ENCODE measurements at places on chromosomes 16 and 17. TPM values are rescaled to one million over a fixed set of nuclear protein-coding genes. Genes with fewer than 3 reads are reported as not detected.

Gene HS3ST6
- not detected for total RNA-seq

Gene SMPD3
- total RNA-seq = not detected

Gene SLC12A3
- not detected for total RNA-seq

Gene CHD9NB
- 0.97 TPM for total RNA-seq

Gene G6PC1
- total RNA-seq = not detected

Gene TBC1D3L
- 2.7 TPM for total RNA-seq

Gene MEOX1
- total RNA-seq = not detected

Gene FOXJ1
- not detected for total RNA-seq

Gene ZPBP2
- total RNA-seq = not detected

Gene ACBD4
- 2.6 TPM for total RNA-seq

Gene HOXB1
- total RNA-seq = not detected

Gene WDR45B
- 51.8 TPM for total RNA-seq

Gene TSR3
- total RNA-seq = 91.3 TPM

Gene MT4
- total RNA-seq = not detected

Gene TSNAXIP1
- total RNA-seq = 0.32 TPM

Gene PRR29
- total RNA-seq = 0.32 TPM

Gene TNFRSF17
- not detected for total RNA-seq

Gene AATK
- total RNA-seq = 5.2 TPM

Gene PTX4
- not detected for total RNA-seq

Gene KCNJ2
- 21.4 TPM for total RNA-seq

Gene CNGB1
- not detected for total RNA-seq

Gene KRT40
- not detected for total RNA-seq

Gene CES5A
- total RNA-seq = not detected

Gene GPATCH8
- total RNA-seq = 12.7 TPM

Gene MMP2
- 211 TPM for total RNA-seq

Gene RNU2-1
- not detected for total RNA-seq

Gene SLC35G6
- not detected for total RNA-seq

Gene TEKT1
- total RNA-seq = not detected

Gene TLCD3B
- total RNA-seq = 0.32 TPM

Gene FUS
- 74.4 TPM for total RNA-seq

Gene TMEM204
- total RNA-seq = 15.0 TPM

Gene CDH8
- total RNA-seq = not detected

Gene BRIP1
- total RNA-seq = 8.2 TPM

Gene GNGT2
- not detected for total RNA-seq

Gene RSAD1
- 19.6 TPM for total RNA-seq

Gene GRAPL
- 7.0 TPM for total RNA-seq

Gene FLYWCH2
- total RNA-seq = 70.5 TPM

Gene CASKIN1
- total RNA-seq = 0.32 TPM

Gene ZFP3
- 0.97 TPM for total RNA-seq

Gene HIC1
- total RNA-seq = 16.9 TPM

Gene WWOX
- total RNA-seq = 21.9 TPM

Gene ARL5C
- total RNA-seq = not detected

Gene MCRIP1
- total RNA-seq = 148 TPM

Gene OR1E1
- total RNA-seq = not detected

Gene MYOCD
- total RNA-seq = not detected

Gene TMEM235
- 0.46 TPM for total RNA-seq

Gene ARHGDIG
- total RNA-seq = 0.61 TPM

Gene ALOX12B
- not detected for total RNA-seq

Gene SMIM22
- total RNA-seq = not detected

Gene TPSG1
- total RNA-seq = not detected

Gene OTOA
- total RNA-seq = 0.15 TPM

Gene IFI35
- total RNA-seq = 91.0 TPM

Gene MYL4
- not detected for total RNA-seq

Gene ST6GALNAC2
- total RNA-seq = 0.65 TPM

Gene ABCA8
- total RNA-seq = 0.32 TPM

Gene KRTAP4-1
- total RNA-seq = not detected
